ENCODE measurements at places on chromosomes 6 and 20. TPM values are rescaled to one million over a fixed set of nuclear protein-coding genes. Genes with fewer than 3 reads are reported as not detected.

Gene SIRPG
- total RNA-seq = not detected

Gene PM20D2
- total RNA-seq = 13.9 TPM

Gene LRFN2
- total RNA-seq = not detected

Gene BPIFB6
- not detected for total RNA-seq

Gene GNRH2
- total RNA-seq = not detected

Gene CST4
- total RNA-seq = not detected

Gene TNXB
- 0.41 TPM for total RNA-seq

Gene ARFGEF3
- 0.69 TPM for total RNA-seq

Gene TPX2
- 100 TPM for total RNA-seq

Gene SLC17A3
- total RNA-seq = 1.0 TPM

Gene TNFRSF6B
- total RNA-seq = 0.93 TPM

Gene PRPH2
- not detected for total RNA-seq

Gene BLTP3A
- 4.2 TPM for total RNA-seq
